CD4-positive, alpha-beta T cell treated with Interleukin-12 subunit alpha and Interleukin-12 subunit beta, for 1 hour (primary cell): ENCODE measurements at places on chromosomes 2 and 18.

- DNase-seq, result peak; percentile 72
These were observed 46.8 kb downstream of the MRPS5 start for GRCh38 chr2:95074663-95075439.

DNA sequence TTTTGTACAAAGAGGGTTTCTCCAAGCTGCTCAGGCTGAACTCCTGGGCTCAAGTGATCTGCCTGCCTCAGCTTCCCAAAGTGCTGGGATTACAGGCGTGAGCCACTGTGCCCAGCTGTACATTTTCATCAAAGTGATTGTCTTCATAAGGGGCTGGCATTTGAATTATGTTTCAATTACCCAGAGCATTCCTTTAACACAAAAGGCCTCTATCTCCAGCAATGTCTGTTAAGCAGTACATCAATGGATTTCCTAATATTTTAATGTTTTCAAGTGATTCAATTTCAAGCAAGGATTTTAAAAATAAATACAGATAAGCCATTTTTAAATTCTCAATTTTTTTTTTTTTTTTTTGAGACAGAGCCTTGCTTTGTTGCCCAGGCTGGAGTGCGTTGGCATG is 50.9 kb upstream of the AP1S3 start:
- no peak for DNase-seq

- peak; percentile 9 for DNase-seq
These were observed 21.5 kb upstream of the ATP9B start for GRCh38 chr18:79047556-79048244.

GRCh38 chr2:122663620-122664019 is 908.2 kb downstream of the TSN start:
- no peak for DNase-seq

- no peak for DNase-seq
These were observed 95.4 kb upstream of the FZD7 start for GRCh38 chr2:201938156-201938775.

DNA sequence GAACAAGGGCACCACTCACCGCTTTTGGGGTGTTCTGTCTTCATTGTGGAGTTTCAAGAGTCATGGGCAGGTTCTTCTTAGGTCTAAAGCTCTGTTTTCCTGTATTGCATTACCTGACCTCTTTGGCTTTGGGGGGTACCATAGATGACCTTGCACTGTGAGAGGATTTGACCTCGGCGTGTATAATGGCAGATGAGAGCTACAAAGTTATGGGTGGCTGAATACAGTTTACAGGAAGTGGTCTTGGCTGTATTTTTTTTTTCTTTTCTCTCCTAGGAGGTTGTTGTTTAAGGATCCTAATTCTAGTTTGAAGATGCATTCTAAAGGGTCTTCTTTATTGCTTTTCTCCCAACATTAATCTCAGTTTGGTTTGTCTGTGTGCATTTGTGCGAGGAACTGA is 11.5 kb downstream of the GAL3ST2 start:
- DNase-seq, result no peak

- DNase-seq, result no peak
These were observed 22.1 kb upstream of the CCDC150 start for GRCh38 chr2:196617430-196617829.

DNA sequence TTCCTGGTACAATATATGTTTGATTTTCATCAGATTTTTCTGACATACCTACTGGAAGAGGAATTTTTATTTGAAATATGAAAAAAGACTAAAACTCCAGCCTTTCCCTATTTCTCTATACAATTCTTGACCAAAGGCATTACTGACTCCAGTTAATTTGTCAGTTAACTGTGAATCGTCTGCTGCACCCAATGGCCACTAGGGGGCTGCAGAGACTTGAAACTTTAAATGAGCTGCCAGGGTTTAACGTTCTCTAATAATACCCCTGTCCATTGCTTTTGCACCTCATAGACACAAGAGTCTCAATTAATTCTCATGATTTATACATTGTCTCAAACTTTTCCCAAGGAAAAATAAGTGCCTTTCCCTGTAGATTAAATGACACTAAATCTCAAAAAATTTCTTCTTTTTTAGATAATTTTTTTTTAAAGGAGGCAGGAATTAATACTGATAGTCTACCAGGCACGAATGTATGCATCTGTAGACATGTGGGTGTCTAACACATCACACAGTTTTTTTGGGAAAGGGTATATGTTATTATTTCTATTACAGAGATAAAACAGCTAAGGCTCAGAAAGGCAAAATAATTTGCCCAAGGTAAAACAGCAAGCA is 1.8 kb upstream of the ALK start:
- DNase-seq, result peak; percentile 42

DNA sequence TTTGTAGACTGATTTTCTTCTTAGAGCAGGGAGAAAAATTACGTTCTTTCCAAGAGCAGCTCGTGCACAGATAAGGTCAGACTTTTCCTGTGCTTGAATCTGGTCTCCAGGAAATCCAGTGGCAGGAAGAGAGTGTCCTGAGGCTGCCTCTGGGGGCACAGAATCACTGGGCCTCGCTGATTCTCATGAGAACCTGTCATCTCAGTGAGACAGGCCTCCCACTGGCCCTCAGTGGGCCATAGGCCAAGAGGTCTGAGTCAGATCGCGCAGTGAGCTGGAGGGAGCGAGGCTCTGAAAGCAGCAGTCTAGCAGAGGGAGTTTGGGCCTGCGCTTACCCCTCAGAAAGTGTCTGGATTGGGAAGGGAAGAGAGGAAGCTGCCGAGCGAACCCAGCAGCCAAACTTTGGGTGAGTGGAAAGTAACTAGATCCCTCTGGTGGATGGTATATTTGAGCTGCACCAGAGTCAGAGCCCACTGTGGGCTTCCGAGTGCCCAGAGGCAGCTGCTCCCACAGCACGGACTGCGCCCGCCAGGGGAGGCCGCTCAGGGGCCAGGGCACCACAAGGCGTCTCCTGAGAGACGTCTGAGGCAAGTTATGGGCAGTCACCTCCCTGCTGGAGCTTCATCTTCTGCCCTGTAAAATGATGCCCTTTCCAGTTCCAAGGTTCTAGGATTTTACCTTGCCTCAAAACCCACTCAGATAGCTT is 8.2 kb downstream of the GDF7 start:
- DNase-seq, result no peak

GRCh38 chr2:85777441-85777861 is 23.7 kb downstream of the ATOH8 start:
- DNase-seq, result no peak

DNA sequence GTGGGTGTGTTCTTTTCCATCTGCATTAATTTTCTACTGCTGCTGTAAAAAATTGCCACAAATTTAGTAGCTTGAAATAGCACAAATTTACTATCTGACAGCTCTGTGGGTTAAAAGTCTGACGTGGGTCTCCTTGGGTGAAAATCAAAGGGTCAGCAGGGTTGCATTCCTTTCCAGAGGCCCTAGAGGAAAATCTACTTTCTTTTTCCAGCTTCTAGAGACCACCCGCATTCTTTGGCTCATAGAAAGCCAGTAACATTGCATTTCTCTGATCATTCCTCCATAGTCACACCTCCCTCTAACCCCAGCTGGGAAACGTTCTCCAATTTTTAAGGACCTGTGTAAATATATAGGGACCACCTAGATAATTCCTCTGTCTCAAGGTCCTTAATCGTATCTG is 128.8 kb downstream of the ATL2 start:
- DNase-seq, result no peak

DNA sequence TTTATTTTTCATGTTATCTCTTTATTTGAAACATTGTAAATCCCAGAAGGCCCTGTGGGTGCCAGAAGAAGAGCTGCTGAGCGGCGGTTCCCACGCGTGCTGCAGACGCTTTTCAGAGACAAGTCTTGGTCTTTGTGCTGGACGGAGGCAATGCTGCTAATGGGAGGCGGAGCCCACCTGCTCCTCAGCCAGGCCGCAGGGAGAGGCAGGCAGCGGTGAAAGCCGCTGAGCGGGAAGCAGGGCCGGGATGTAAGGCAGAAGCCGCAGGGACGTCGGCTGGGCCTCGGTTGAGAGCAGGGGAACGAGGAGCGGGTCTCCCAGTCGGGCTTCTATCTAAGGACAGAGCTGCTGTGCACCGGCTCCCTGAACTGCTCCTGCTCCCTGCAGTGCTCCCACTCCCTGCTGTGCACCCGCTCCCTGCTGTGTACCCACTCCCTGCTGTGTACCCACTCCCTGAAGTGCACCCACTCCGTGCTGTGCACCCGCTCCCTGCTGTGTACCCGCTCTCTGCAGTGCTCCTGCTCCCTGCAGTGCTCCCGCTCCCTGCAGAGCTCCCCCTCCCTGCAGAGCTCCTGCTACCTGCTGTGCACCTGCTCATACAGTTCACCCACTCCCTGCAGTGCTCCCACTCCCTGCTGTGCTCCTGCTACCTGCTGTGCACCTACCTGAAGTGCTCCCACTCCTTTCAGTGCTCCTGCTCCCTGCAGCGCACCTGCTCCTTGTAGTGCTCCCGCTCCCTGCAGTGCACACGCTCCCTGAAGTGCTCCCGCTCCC is 16.4 kb downstream of the TMEM18 start:
- DNase-seq, result no peak

- DNase-seq, result no peak
These were observed 1.7 kb downstream of the UGGT1 start for GRCh38 chr2:128092656-128093055.

DNA sequence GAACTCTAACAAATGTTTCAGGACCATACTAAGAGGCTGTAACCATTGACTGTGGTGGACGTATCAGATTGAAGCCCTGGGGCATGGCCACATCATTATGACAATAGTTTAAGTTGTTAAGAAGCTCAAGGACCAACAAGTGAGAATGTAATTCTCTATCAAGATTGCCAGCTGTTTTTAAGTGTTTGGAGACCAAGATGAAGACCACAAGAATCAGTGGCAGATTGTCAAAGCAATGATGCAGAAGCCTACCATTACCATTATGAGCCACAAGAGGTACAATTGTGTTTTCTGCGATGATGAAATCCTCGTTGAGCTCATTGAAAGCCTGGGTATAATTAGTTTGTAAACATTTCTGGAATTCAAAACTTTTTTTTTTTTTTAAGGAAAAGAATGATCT is 261.1 kb upstream of the ZEB2 start:
- no peak for DNase-seq

GRCh38 chr18:66752733-66753132 is 148.8 kb upstream of the CDH19 start:
- no peak for DNase-seq

DNA sequence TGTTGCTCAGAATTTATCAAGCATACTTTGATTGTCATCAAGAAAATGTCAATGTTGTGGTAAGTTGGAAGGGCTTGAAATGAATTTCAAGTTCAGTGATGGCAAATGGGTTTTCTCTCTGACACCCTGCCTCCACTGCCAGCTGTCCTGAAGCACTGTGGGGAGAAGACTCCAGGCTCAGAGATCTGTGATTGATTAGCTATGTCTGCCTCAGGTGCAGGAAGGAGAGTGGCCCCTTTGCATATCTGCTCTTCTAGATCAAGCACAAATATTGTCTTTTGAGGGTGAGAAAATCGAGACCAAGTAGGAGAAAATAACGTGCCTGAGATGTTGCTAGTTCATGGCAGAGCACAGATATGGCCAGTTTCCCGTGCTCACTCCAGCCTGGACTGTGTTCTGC is 178.8 kb upstream of the GLI2 start:
- no peak for DNase-seq
